HT-29 (cell line): ENCODE measurements at places on chromosomes 11 and 22. TPM values are rescaled to one million over a fixed set of nuclear protein-coding genes. Genes with fewer than 3 reads are reported as not detected.

GRCh38 chr11:36702330-36703054, 104.5 kb upstream of the RAG2 start:
- DNase-seq: peak; percentile 80

Gene SCO2
- total RNA-seq: 5.0 and 5.5 TPM in 2 replicates

DNA sequence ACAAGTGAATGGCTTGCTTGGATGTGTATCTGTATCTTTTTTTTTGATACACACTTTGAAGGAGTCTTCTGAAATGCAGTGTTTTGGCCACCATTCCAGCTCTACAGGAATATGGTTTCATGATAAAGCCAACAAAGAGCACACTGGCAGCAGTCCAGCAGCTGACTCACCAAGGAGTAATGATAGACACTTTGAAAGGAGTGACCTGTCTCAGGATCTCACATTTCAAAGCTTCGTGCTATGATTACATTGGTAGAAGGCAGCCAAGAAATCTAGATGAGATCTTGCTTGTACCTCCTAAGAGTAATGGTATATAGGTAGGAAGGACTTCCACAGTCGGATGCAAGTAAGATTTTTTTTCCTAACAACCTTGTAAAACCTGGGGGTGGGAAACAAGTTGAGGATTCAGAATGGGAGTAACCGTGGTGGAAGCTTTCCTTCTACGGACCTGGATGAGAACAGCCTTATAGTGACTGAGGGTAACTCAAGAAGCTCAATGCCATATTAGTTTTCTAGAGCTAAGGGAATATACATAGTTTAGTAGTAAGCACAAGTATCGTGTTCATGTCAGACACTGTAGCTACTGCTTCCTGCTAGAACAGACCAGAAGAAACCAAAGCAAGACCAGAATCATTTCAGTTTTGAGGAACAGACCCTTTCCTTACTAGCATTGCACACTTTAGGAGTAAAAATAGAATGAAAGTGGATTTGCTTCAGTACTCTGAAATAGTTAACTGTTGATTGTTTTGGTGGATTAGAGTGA, 25.0 kb downstream of the MTMR3 start:
- peak; percentile 96 for DNase-seq

DNA sequence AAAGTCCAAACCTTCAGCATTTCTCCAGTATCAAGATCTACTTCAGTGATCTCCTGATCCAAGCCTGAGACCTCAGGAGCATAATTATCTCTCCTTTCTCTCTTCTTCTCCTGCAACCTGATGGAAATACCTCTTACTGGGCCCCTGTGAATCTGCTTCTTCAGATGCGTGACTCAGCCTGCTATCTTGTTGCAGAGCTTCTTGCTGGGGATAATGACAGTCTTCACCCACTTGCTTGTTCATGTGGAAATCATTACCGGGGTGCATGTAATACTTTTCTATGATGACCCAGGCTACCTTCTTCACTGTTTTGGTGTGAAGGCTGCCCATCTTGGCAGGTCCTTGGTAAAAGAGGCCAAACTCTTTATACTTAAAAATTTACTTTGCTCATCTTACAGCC, 140.0 kb upstream of the POU2AF2 start:
- no peak for DNase-seq

Gene TMPRSS6
- not detected in 2 replicates for total RNA-seq

DNA sequence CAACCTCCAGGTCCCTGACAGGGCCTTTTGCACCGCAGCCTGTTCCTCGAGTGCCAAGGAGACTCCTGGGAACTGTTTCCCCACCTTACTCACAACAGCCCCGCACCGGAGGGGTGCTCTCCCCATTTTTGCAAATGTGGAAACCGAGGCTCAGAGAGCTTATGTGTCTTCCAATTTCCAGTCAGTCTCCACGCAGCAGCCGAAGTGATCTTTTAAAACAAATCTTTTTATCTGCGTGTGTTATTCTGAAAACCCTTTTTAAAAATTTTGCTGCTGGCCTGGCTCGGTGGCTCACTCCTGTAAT, 409 bp upstream of the TMEM134 start:
- no peak for DNase-seq

DNA sequence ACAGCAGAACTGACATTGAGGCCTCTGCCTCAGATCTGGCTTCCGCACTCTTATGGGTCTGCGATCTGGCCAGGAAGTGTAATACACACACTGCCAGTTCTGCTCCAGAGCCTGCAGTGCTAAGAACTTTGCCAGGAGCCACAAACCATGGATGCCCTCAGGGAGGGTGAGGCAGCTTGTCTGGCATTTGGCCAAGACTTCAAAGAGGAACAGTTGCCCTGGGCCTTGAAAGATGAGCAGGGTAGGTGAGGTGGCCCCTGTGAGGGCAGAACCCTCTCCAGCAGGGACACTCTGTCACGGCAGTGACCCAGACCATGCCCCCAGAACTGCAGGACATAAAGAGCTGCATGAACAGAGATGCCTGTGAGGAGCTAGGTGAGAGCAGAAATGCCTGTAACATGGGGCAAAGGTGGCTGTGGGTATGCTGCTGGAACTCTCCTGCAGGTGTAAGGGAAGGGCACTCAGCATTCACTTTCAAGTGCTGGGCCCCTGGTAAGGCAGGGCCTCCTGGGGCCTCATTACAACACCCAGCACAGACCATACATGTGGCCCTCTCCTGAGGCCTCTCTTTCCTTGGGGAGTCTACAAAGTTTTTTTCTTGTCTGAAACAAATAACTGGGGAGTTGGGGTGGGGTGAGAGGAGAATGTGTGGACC, 47.3 kb downstream of the NEU3 start:
- DNase-seq: no peak

Gene LMNTD2
- 5.3 and 6.9 TPM in 2 replicates for total RNA-seq

GRCh38 chr11:27858866-27859265, 158.6 kb upstream of the BDNF start:
- DNase-seq: no peak

DNA sequence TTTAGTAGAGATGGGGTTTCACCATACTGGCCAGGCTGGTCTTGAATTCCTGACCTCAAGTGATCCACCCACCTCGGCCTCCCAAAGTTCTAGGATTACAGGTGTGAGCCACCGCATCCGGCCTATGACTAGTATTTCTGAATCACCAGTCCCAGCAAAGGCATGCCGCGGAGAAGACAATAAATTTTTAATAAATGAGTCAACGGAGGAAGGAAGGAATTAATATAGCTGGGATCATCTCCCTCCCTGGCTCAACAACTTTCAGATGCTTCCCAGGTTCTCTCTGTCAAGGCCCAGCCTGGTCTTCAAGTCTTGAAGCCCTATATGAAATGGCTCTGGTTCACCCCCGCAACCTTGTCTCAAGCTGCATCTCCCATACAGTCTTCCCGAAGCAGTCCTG, 45.7 kb downstream of the CYTH4 start:
- DNase-seq: peak; percentile 29

GRCh38 chr11:88359541-88359940, 22.0 kb upstream of the CTSC start:
- no peak for DNase-seq

Gene TTC28
- under 0.01 TPM in 1 of 2 replicates, not detected in the other for total RNA-seq

Gene CDON
- 4.7 and 4.8 TPM in 2 replicates for total RNA-seq

- DNase-seq: no peak
Measured at GRCh38 chr11:61460474-61460881, 30.6 kb downstream of the SDHAF2 start.

Gene MYBPC3
- total RNA-seq: 0.05 TPM in 1 of 2 replicates, not detected in the other

Gene KRTAP5-11
- not detected in 2 replicates for total RNA-seq

- DNase-seq: no peak
Measured at GRCh38 chr11:9150501-9150900, 59.1 kb upstream of the SCUBE2 start.

DNA sequence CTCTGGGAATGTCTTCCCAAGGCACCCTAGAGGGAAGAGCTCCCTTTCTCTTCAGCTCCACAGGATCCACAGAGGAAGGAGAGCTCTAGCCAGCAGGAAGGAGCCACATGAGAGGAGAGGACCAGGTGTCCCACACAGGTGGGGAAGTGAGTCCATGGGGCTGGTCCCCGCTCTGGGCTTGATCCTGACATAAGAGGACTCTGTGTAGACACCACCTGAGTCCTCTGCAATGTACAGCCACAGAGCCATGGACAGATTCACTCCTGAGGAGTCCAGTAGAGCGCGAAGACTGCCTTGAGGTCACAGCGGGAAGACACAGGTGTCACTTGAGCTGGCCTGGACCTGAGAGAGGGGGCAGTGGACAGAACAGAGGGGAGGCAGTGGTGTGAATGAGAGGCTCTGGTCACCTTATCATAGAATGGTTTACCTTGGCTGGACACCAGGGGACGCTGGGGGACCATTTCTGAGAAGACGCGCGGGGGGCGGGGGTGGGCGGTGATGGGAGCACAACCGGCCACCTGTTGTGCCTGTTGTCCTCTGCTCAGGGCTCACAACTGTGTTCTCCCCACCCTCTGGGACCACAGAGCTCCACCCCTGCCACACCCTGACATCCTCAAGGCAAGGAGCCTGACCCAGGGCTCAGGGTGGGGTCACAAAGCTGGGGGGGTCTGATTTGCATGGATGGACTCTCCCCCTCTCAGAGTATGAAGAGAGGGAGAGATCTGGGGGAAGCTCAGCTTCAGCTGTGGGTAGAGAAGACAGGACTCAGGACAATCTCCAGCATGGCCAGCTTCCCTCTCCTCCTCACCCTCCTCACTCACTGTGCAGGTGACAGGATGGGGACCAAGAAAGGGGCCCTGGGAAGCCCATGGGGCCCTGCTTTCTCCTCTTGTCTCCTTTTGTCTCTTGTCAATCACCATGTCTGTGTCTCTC, 128.2 kb downstream of the ZNF280B start:
- DNase-seq: no peak

- peak; percentile 80 for DNase-seq
Measured at GRCh38 chr11:30196400-30197206, 34.2 kb upstream of the FSHB start.

DNA sequence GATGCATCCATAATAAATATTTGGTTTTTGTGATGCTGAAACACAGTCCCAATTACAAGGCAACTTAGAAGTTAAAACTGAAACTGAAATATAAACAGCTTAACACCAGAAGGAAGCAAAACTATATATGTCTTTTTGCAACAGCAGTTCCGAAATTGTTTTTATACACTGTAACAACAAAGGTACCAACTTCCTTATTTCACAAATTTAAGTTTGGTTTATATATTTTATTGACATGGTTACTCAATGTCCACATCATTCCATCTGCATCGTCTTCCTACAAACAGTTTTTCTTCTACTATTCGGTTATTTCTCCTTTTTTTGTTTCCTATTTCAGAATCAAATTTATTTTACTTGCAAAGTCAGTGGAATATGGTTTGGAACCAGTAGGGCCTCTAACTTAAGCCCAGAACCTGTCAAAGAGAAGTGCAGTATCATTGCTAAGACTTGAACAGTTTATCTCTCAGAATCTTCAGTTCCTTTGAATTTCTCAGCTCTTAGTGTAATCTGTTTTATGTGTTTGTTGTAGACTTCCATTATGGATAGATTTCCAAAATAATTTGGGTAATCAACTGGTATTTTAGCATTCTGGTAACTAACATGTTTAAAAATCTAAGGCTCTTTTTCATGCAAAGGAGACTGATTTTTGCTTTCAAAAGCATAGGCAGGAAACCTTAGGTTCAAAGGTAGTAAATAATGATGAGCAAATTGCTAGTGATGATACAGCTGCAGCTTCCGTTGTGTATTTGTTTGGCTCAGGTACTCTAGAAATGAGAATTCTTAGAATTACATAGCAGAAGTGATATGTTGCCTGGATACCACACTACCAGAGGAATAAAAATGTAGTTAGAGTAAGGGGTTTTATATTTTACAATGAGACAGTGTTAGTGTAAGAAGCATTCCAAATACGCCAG, 8.2 kb upstream of the HSPA8 start:
- no peak for DNase-seq

Gene CCDC157
- 3.6 and 5.5 TPM in 2 replicates for total RNA-seq

DNA sequence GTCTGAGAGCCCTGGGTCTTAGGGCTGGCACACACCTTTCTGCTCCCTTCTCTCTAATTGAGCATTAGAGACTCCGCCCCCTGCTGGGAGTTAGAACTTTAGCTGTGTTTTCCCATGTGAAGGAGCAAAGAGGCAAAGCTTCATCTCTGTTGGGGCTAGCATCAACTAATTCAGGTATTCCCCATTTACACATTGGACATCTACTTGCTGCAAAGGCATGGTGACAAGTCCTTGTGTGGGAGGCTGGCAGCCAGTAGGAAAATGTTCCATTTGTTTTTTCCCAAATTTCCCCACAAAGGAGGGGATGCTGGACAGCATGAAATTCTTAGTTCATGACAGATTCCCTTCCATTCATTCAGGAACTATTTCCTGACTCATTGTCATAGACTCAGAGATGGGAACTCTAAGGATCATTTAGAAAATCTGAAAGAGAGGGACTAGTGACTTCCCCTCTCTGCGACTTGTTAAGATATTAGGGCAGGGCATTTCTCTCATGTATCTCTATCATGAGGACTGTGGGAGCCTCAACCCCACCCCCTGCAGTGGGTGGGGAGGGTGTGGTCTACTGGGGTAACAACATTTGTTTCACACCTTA, 3.6 kb downstream of the CD44 start:
- no peak for DNase-seq

- no peak for DNase-seq
Measured at GRCh38 chr22:31425331-31426050, 26.1 kb downstream of the DRG1 start.

GRCh38 chr22:41528132-41528766, 16.0 kb downstream of the POLR3H start:
- DNase-seq: no peak

DNA sequence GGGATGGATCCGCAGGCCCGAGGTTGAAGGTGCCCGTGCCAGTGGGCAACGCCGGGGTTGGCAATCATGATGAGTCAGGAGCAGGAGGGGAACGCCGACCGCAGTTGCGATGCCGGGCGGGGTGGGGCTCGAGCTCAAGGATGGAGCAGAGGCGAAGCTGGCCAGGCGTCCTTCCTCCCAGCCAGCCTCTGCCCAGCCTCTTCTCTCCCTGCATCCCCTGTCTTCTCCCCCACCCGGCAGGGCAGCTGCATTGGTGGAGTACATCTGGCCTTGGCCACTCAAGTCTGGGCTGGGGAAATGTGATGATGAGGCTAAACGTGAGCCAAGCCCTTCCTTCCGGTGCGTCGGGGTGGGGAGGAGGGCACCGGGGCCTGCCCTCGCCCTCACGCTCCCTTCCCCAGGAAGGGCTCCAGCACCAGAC, 3.9 kb downstream of the IFITM10 start:
- no peak for DNase-seq

Gene GLYATL2
- not detected in 2 replicates for total RNA-seq

- peak; percentile 44 for DNase-seq
Measured at GRCh38 chr11:73141031-73141308, 1.1 kb downstream of the FCHSD2 start.

GRCh38 chr11:33021501-33021900, 5.8 kb downstream of the DEPDC7 start:
- no peak for DNase-seq
